Skeletal muscle cell (primary cell): ENCODE measurements at places on chromosomes 16 and 17.

DNA sequence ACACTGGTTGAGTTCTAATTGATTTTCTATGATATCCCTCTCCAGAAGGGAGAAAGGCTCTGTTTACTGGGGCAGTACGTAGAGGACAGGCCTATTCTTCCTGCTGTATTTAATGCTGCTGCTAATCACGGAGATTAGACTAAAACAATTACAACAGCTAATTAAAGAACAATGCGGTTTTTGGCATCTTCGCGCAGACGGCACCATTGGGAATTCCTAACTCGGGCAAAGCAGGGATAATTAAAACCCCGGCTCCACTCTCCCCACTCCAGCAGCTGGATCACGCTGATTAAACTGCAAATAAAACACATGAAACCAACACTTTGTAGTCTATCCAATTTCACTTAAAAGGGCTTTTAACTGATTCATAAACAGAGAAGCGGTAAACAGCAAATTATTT lies 147.6 kb downstream of the XYLT1 start:
- no peak for DNase-seq

DNA sequence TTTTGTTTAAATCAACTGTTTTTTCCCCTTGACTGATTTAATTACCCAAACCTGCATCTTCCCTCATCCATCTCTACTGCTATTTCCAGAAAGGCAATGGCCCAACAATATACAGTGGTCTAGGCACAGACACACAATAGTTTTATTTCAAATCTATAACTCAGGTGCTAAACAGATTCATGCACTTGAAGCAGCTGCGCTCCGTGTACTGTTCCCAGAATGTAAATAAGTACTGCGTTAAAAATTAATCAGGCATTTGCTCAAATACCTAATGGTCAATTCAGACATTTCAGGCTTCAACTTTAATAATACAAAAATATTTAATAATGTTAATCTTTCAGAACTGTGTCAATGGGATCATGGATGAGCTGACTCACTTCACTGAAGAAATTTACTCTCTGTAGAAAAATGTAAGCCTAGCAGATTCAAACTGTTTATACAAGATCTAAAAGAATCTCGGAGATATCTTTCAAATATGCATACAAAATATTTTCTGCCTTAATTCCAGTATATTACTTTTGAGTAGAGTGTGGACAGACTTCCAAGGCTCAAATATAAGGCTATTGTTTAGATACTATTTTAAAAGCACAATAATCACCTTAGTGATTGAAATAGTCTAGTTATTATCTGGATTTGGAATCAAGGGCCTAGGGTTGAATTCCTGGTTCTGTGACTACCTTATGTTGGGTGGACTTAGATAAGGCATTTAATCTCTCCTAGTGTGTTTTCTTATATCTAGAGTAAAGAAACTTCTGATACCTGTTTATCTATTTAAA lies 97.4 kb upstream of the PSMD7 start:
- DNase-seq: no peak

DNA sequence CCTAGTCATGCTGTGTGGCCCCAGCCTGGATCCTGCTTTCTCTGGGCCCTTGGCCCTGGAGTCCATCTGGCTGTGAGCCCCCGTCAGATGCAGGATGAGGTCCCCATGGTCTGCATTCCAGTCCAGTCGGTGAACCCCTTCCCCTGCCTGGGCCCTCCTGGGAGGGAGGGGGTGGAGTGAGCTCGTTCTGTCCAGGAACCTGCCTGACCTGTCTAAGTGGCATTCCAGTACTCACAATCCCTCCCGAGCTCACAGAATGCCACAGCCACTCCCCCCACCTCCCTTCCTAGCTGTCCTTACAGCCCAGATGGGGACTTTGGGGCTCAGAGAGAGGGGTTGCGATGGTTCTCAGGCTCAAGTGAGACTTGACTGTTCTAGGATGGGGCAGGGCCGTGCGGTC lies 15.5 kb downstream of the SPNS2 start:
- no peak for DNase-seq

- peak; percentile 81 for DNase-seq
Measured at GRCh38 chr17:36948717-36949460, at the start of gene AATF. TSS of gene AATF (plus strand) at chr17:36948954. CDS start at chr17:36949126, 172 bp downstream.

GRCh38 chr17:15157051-15157450 lies 108.1 kb downstream of the PMP22 start:
- peak; percentile 4 for DNase-seq

- no peak for DNase-seq
Measured at GRCh38 chr16:4801962-4802658, at the start of gene ROGDI. TSS of gene ROGDI (minus strand) at chr16:4802633. CDS start at chr16:4802571, 62 bp downstream.

DNA sequence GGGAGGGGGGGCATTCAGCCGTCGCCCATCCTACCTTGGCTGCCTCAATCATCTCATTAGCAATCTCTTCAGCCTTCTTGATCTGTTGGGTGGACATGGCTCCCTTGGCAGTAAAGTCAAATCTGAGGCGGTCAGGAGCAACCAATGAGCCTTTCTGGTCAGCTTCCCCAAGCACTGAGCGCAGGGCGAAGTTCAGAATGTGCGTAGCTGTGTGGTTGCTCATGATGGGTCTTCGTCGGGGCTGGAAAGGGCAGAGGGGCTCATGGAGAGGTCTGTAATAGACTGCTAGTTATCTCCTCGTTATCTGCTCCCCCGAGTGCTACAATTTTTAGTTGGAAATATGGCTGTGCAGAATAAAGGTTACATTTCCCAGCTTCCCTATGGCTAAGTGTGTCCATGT lies 7.2 kb upstream of the EXOSC6 start:
- no peak for DNase-seq

DNA sequence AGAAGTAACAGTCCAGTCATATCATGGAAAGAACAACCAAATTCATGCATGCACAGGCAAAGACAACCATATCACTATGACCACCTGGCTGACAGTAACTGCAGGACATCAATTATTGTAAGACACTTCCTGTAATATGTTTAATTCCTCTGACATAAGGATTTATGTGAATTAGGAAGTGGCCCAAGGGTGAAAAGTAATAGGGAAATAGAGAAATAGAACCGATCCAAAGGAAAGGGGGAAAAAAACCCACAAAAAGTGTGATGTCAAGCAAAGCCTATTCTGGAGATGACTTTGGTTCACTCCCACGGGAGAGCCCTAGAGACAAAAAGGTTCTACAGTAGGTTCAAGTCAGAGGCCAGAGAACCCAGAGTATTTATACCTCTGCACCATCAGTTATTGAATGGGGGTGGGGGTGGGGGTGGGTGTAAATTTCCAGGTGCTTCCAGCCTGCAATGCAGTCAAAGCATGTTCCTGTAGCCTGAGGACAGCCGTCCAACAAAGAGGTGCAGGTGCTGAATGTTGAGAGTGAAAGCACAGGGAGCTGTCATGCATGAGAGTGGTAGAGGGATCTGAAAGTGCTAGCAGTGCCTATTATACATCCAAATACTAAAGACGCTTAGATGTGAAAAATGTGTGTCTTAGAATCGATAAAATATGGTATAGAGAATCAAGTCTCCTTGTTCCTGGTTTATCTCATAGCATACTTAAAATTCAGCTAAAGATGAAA lies 95.6 kb upstream of the HLF start:
- no peak for DNase-seq

DNA sequence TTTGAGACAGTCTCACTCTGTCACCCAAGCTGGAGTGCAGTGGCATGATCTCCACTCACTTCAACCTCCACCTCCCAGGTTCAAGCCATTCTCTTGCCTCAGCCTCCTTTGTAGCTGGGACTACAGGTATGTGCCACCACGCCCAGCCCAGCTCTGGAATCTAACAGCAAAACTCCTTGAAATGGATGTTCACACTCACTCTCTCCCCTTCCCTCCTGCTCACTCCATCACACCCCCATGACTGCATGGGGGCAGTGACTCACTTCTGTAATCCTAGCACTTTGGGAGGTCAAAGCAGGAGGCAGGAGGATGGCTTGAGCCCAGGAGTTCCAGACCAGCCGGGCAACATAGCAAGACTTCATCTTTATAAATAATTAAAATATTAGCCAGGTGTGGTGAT lies 11.1 kb upstream of the TFAP4 start:
- DNase-seq: no peak

- DNase-seq: no peak
Measured at GRCh38 chr17:49640556-49640955, 37.3 kb downstream of the SPOP start.

GRCh38 chr17:41658846-41659245 lies 29.8 kb upstream of the EIF1 start:
- no peak for DNase-seq

DNA sequence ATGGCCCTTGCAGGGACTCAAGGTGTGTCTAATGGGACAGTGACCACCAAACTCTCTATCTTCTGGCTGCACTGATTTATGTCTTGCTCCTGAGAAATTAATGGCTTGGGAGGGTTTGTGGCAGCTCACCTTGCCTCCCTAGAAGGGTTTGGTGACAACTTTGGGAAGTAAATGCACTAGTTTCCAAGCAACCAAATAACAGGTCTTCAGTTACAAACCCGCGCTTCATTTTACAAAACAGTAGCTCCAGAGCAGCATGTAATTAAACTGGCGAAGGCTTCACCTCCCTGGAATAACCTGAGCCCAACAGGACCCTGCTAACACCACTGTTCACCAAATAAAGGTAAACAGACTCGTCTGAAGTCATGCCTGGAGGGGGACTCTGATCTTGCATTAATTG lies 318.3 kb downstream of the SLC39A11 start:
- no peak for DNase-seq

DNA sequence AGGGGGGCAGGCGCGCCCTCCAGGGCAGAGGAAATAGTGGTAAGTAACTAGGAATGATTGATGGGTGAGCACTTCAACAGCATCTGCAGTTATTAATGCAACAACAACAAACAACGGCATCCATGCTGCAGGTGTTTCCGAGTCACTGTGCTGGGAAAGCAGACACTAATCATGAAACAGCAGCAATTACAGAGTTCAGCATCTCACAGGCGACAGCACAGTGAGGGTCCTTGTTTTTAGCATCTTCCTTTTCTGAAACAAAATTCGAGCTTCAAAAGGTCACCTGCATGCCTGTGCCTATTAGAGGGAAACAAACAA lies 191.9 kb downstream of the SLC39A11 start:
- DNase-seq: no peak

DNA sequence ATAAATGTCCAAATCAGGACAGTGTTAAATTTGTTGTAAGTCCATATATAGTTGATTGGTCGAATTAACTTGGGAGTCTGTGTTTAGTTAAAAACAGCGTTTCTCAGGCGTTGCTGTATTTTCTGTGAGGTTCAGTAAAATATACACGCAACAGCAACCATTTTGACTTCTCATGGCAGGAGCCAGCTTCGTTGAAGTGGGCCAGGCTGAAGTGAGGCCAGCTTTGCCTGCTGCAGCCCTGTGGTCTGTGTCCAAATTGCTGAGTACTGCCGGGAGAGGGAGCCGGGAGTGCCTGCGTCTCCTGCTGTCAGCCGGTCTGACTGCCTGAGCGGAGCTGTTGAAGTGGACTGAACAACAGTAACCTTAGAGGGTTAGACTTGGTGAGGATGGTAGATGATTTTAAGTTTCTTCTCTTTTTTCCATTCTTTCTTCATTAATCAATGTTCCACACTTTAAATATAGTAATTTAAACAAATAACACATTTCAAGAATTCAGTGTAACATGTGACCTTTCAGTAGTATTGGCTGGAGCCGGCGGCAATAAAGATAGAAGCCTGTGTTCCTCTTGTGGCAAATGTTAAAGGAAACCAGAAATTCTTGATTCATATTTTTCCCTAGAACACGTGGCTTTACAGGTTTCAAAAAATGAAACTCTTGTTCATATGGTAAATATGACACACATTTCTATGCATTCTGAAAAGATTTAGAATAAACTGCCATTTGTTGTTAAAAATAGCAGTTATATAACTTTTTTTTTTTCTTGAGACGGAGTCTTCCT lies 37.0 kb upstream of the ZNF750 start:
- no peak for DNase-seq

DNA sequence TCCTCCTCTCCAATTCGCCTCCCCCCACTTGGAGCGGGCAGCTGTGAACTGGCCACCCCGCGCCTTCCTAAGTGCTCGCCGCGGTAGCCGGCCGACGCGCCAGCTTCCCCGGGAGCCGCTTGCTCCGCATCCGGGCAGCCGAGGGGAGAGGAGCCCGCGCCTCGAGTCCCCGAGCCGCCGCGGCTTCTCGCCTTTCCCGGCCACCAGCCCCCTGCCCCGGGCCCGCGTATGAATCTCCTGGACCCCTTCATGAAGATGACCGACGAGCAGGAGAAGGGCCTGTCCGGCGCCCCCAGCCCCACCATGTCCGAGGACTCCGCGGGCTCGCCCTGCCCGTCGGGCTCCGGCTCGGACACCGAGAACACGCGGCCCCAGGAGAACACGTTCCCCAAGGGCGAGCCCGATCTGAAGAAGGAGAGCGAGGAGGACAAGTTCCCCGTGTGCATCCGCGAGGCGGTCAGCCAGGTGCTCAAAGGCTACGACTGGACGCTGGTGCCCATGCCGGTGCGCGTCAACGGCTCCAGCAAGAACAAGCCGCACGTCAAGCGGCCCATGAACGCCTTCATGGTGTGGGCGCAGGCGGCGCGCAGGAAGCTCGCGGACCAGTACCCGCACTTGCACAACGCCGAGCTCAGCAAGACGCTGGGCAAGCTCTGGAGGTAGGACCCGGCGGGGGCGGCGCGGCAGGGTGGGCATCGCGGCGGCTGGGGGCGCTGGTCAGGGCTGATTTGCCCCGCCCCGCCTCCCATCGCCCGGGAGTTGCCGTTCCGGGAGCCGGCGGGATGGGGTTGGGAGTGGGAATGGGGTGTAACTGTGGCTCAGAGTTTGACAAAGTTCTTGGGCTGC lies 567 bp downstream of the SOX9 start:
- DNase-seq: no peak

GRCh38 chr16:19984135-19984534 lies 89.6 kb downstream of the GPR139 start:
- no peak for DNase-seq

DNA sequence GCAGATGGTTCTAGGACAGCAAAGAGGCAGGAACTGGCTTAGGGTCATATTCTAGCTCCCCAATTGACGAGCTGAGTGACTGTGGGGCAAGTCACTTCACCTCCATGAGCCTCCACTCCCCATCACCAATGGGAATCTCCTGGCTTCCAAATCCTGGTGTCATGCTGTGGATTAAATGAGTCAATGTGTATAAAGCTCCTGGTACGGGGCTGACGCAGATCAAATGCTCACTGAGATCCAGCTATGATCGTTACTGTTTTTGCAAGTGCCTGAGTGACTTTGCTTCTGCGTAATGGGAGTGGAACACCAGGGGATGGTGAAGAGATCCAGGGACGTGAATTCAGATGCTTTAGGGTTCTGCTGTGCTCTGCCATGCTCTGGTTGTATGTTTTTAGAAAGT lies 2.4 kb downstream of the SEC14L5 start:
- no peak for DNase-seq

- no peak for DNase-seq
Measured at GRCh38 chr17:78910497-78911284, 7.7 kb upstream of the CEP295NL start.

GRCh38 chr17:4843321-4844000 lies 10.3 kb downstream of the MINK1 start:
- no peak for DNase-seq

DNA sequence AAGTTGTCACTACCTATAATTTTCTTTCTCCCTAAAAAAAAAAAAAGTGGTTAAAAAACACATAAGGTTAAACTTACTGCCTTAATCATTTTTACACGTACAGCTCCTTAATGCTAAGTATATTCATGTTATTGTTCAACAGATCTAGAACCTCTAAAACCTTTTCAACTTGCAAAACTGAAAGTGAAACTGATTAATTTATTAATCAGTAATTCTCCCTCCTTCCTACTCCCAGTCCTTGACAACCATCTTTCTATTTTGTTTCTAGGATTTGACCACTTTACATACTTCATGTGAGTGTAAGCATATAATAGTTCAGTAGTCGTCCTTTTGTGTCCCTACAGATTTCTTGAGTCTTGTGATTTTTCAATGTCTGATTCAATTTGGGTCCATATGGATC lies 251.4 kb upstream of the KIF2B start:
- no peak for DNase-seq

GRCh38 chr16:50183316-50183715 lies 30.2 kb downstream of the TENT4B start:
- no peak for DNase-seq
